ENCODE measurements at places on chromosomes 13 and 19.

GRCh38 chr13:95206116-95206515 lies 95.1 kb downstream of the ABCC4 start:
- no peak for DNase-seq

- no peak for DNase-seq
Observed at GRCh38 chr19:48678201-48678600, 5.4 kb upstream of the NTN5 start.

DNA sequence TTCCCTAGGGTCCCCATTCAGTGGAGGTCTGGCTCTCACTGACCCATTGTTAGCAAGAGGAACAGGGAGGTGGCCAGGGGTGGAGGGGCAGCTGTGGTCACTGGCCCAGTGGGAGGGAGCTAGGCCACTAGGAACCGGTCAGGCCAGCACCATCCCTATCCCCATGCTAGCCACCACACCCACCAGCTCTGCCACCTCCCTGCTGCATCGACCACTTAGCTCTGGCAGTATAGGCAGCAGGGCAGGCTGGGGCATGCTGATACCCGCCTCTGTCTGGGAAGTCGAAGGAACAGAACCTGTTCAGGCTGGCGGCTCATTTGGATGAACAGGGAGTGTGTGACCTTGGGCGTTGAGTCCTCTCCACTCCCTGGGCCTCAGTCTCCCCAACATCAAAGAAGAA lies 4.7 kb downstream of the PPP1R13L start:
- DNase-seq: no peak

DNA sequence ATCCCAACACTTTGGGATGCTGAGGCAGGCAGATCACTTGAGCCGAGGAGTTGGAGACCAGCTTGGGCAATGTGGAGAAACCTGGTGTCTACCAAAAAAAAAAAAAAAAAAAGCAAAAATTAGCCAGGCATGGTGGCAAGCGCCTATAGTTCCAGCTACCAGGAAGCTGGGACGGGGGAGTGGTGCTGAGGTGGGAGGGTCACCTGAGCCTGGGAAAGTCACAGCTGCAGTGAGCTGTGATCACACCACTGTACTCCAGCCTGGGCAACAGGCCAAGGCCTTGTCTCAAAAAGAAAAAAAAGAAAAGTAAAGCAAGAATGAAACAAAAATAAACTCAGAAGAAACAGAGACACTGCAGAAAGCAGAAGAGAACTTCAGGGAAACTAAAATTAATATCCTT lies 31.6 kb downstream of the MTRF1 start:
- DNase-seq: no peak

DNA sequence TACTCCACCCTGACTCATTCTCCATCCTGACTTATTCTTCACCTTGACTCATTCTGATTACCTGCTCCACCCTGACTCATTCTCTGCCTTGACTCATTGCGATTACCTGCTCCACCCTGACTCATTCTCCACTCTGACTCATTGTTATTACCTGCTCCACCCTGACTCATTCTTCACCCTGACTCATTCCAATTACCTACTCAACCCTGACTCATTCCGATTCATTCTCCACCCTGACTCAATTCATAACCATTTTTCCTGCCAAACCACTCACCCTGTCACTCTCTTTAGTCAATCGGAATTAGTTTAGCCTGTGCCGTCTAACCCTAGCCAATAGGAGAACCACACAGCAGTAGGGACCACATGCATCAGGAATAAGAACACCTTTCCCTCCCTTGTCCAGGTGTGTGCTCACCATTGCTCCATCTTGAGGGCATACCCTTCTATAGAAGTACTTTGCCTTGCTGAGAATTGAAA lies 1227.4 kb upstream of the PCDH20 start:
- no peak for DNase-seq

GRCh38 chr13:100890645-100891044 lies 216.1 kb upstream of the TMTC4 start:
- DNase-seq: no peak

- no peak for DNase-seq
Observed at GRCh38 chr19:5844456-5845433, 5.2 kb upstream of the FUT6 start.

DNA sequence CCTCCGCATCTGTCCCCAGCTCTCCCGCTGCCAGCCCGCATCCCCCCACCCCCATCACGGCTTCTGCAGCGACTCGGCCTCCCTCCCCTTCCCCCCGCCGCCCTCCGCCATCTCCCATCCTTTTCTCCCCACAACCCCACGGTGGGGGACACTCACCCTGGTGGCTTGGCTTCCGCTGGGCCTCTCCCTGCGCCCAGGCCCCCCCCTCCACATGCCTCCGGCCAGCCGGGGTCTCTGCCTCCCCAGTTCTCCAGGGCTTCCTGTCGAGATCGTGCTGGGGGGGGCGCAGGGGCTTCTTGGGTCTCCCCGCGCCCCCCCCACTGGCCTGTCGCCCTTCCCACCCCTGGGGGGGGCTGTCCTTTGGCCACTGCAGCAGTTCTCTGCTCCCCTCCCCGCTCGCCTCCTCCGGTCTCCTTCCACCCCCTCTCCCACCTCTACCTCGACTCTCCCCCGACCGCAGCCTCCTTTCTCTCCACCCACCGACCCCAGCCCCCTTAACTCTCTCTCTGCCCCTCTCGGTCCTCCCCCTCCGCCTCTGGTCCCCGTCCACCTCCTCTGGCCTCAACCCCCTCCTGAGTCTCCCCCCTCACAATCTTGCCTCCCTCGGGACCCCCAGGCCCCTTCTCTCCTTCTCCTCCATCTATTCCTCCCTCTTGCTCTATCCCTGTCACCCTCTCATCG lies 17.1 kb downstream of the LRRC4B start:
- no peak for DNase-seq

GRCh38 chr19:32403291-32403995 lies 2.1 kb upstream of the DPY19L3 start:
- DNase-seq: no peak
